ENCODE measurements at places on chromosomes 13 and 19.

GRCh38 chr19:29577649-29577963, 28.5 kb upstream of the POP4 start:
- no peak for DNase-seq

DNA sequence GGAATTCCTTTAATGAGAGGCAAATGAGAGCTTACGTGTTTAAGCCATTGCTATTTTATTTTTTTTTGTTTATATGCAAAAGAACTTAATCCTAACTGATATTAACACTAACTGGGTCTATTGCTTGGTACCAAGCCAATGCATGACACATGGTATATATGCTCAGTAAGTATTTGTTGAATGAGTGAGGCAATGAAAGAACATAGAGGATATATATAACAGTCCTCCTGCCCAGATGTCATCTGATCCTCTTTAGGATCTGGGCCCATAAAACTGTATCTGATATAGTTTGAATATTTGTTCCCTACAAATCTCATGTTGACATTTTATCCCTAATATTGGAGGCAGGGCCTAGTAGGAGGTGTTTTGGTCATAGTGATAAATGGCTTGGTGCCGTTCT, 13.0 kb upstream of the ALOX5AP start:
- DNase-seq: no peak

DNA sequence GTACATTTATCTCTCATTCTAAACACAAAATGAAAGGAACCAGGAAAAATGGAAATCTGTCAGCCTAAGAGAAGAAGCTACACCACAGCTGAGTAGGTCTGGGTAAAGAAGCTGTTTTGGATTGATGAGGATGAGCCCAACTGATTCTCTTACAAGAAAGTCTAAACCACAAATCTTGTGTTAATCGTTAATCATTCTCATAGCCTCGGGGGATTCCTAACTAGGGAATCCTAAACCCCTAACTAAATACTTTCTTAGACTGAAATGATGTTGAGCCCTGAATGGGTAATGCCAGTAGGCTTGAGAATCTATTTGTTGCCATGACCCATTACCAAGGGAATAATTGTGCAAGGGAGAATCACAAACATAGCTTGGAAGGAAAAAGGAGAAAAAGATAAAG, 327.5 kb upstream of the SPRY2 start:
- DNase-seq: no peak

DNA sequence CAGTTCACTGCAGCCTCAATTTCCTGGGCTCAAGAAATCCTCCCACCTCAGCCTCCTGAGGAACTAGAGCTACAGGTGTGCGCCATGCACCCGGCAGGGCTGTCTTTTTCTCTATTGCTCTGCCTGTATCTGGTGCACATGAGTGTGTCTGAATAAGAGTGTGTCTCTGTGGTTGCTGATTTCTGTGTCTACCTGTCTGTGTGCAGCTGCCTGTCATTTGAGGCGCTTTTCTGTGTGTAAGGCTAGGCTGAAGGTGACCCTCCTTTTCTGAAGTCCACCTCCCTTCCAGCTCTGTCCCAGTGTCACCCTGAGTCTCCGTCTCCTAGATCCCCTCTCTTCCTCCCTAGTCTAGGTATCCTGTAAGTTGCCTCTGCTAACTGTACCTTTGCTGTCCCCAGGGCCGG, 1.5 kb upstream of the PRR12 start:
- no peak for DNase-seq

- no peak for DNase-seq
These were observed 216.0 kb upstream of the SLITRK1 start for GRCh38 chr13:84098273-84098672.

DNA sequence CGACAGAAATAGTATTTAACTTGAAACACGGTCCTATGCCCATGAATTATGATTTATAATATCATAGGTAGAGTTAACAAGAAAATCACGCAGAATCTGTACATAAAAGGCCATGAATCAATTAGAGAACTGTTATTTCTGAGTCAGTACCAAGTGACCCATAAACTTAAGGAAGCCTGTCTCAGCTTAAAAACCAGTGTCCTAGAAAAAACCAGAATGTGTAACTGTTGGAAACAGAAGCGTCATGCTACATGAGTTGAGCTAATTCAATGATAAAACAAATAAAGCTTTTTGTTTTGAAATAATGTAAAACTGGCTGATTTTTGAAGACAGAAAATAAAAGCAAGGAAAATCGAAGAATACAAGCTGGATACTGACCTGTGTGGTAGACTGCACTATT, 34.8 kb upstream of the SGCG start:
- no peak for DNase-seq

GRCh38 chr13:39892721-39893685, 237.5 kb downstream of the COG6 start:
- no peak for DNase-seq

DNA sequence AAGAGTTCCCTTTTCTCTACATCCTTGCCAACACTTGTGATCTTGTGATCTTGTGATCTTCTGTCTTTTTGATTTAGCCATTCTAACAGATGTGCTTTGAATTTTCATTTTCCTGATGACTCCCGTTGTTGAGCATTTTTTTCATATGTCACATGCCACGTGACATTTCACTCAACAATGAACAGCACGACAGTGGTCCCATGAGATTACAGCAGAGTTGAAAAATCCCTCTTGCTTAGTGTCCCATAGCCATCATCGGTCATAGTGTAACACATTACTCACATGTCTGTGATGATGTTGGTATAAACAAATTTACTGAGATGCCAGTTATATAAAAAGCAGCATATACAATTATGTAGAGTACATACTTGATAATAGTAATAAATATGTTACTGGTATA, 256.1 kb upstream of the OBI1 start:
- no peak for DNase-seq

DNA sequence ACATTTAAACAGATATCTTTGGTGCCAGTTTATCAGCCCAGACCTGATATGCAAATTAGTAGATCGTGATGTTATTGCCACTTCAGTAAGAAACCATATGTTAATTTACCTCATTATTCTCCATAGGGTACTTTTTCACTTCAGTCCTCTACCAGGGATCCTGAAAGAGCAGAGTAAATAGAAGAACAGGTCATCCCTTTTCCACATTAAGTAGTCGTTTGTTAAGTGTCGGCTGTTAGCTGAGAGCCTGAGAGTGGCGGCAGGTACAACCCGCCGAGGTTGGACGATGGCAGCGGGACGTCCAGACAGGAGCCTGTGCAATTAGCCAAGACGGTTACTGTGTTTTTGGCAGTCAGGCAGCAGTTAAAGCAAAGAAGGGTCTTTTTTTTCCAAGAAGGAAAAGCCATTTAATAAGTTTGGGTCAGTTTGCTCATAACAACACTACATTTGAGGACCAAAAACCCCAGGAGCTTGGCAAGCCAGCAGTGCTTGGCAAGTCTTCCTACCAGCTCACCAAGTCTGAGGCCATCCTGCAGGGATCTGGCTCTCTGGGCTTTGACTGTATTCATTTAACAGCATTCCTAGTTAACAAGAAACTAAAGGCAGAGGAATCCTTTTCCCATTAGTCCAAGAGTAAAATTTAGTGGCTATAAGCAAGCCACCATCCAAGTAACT, 231.8 kb downstream of the SHISA2 start:
- DNase-seq: no peak

DNA sequence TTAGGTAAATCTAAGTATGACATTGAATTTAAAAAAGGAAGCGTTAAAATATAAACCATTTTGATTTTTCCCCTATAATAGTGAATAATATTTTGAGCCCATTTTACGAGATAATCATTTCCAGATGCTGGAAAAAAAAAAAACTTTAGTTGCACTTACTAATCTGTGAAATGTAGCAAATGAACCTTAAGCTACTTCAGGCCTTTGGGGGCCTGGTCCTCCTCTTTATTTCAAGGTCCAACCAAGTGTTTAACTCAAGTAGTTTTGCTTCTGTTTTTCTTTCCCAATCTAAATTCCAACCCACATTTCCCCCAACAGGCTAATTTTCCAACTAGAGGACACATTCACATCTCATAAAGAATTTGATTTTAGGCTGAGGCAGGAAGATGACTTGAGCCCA, 101.2 kb downstream of the TNFRSF19 start:
- DNase-seq: no peak

GRCh38 chr19:37893845-37894575, 12.4 kb downstream of the WDR87 start:
- no peak for DNase-seq

GRCh38 chr19:38781058-38781457, 7.7 kb upstream of the LGALS7 start:
- no peak for DNase-seq

DNA sequence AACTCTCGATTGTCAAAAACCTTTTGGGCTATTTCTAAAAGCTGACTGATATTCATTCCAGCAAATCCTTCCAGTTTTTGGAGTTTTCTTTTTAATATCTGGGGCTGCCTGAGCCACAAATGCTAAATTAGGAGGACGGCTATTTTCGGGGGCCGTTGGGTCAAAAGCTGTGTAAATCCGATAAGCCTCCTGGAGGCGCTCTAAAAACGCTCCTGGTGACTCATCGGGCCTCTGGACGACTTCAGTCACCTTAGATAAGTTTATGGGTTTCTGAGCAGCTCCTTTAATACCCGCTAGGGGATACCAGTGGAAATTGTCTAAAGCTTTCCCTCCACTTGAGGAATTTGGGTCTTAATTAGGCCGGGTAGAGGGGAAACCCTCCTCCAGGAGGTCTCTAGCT, 66.4 kb downstream of the ZNF730 start:
- no peak for DNase-seq

DNA sequence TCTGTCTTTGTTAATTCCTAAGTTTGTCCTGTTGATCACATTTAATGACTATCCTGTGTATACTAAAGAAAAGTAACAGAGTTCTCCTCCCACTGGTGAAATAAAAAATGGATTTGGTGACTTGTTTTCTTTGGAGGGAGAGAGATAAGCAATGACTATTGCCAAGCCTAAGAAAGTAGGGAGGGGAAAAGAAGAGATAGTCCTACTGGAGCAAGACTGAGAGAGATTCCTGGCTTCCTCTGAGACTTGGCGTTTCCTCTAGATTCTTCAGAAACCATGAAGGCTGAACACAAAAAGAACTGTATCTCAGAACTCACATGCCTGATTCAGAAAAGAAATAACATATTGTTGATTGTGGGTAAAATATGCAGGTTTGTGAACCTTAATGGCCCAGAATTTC, 406.5 kb downstream of the FOXO1 start:
- no peak for DNase-seq

DNA sequence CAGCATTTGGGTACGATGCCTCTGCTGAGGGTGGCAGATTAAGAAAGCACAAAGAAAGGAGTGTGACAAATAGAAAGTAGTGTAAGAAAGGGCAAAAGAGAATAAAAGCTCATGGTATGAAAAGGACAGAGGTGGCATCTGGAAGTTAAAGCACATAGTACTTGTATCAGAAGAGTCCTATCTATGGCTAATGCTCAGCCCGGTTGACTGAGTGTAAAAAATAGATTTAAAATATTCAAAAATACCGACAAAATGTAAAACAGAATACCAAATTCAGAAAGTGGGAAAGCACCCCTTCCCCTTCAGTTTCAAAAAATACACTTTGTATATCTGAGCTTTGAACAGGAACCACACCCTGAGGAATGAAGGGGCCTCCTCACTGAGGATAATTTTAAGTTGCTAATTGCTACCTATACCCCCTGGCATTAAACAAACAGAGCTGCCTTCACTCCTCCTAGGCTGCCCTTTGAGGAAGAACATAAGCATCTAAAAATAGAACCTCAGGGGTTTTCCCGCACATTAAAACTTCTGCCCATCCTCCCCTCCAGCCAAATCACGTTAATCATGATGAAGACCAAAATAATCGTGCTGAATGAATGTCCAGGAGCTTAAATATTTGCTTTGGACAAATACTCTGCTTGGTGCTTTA, 43.3 kb downstream of the DLEU7 start:
- DNase-seq: no peak

DNA sequence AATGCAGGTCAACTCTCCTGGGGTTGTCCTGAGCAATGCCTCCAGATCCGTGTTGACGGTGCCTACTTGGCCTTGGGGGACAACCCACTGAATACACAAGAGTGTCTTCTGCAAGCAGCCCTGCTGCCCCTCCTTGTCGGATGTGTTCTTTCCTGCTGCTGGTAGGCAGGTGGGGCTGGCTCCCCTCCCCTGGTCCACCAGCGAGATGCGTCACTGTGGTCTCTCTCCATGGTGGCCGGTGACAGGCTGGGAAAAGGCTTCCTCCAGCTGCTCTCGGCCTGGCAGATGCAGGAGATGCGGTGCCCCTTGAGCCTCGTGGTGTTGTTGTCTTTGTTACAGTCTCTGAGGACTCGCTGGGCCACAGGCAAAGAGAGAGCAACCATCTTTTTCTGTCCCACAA, 84.9 kb downstream of the RGCC start:
- DNase-seq: no peak
